Heart right ventricle (tissue), 16 donors: ENCODE measurements at places on chromosomes 1 and 21. TPM values are rescaled to one million over a fixed set of nuclear protein-coding genes. Genes with fewer than 3 reads are reported as not detected.

Gene OR2T11
- not detected for total RNA-seq

DNA sequence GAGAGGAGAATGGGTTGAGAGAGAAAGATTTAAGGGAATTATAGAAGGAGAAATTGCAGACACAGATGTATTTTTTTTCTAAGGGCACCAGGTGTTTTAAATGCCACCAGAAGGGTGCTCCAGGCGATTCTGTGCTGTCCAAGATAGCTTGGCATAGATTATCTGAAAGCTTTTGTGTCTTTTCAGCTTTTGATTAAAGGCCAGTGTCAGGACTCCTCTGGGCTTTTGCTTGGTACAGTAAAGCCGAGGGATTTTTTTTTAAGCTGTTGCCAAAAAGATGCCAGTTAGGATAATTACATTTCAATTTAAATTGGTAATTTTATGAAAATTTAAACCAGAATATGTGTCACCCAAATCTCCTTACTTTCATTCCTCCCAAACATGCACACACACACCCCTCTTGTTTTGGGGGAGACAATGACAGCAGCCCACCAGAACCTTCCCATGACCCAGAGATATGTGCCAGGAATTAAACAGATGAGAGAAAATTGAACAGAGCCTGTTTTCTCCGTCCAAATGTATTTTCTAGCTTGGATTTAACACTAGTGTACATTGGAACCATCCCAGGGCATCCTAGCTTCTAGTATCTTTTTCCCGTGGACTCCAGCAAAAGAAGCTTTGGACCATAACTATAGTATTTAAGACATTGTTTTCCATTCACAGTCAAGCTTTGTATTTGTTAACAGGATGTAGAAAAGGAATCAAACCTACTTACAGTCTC, 670.7 kb upstream of the CXADR start:
- no peaks in the 10 kb centered on the region for H3K4me1 ChIP-seq
- no peaks in the 10 kb centered on the region for H3K36me3 ChIP-seq
- no peaks in the 10 kb centered on the region for H3K27me3 ChIP-seq
- no peak for DNase-seq
- H3K27ac ChIP-seq, result no peak overlapping the region
- no peak overlapping the region for H3K4me3 ChIP-seq

Gene SPATA46
- not detected for total RNA-seq

DNA sequence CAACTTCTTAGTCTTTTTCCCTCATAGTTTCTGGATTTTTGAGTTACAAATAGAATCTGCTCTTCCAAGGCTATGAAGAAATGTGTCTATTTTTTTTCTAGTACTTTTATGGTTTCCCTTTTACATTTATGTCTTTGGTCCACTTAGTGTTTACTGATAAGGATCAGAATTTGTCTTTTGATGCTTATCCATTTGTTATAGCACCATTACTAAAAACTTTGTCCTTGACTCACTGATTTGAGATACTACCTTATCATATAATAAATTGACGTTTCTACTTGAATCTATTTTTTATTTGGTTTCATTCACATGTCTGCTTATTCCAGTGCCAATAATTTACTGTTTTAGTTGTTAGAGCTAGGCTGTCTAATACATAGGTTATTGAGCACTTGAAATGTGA, 161.1 kb upstream of the DPYD start:
- H3K4me3 ChIP-seq, result no peak overlapping the region
- H3K27me3 ChIP-seq, result no peaks in the 10 kb centered on the region
- no peaks in the 10 kb centered on the region for H3K36me3 ChIP-seq
- DNase-seq, result no peak

DNA sequence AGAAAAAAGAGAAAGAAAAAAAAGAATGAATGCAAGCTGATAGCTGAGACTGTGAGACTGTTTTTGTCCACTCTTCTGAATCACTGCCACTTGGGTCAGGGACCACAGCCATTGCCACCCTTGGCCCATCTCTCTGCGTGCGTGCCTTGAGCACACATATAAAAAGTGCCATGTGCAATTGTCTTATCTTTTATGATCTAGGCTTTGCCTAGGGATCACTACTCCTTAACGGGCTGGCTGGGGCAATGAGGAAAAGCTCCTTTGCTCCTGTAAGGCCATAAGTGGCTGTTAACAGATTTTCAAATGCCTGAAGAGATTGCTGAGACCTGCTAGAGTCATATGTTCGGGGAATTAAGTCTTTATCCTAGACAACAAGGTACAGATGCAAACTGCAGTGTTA, 8.2 kb downstream of the SPATA46 start:
- no peak for DNase-seq
- H3K4me3 ChIP-seq, result no peak overlapping the region
- peaks cover 24% of the 10 kb centered on the region for H3K36me3 ChIP-seq
- H3K4me1 ChIP-seq, result peaks cover 4% of the 10 kb centered on the region

Gene PSMD4
- total RNA-seq, result 146 TPM

DNA sequence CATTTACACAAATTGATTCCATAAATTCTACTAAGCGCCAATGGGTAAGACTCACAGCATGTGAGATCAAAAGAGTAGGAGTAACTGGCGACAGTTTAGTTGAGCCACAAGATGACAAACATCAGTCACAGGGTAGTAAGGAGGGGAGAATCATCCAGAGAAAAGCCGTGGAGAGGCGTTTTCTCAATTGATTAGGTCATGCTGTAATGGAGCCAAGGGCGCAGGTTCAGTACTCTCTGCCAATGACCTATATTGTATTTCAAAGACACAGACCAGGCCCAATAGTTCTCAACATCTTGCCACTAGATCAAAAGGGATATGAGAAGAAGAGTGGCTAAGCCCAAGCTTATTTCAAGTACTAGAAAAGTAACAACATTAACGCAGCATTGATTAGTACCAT, 467.5 kb downstream of the SMYD3 start:
- H3K36me3 ChIP-seq, result no peaks in the 10 kb centered on the region
- DNase-seq, result no peak
- H3K4me3 ChIP-seq, result no peak overlapping the region
- H3K27ac ChIP-seq, result no peak overlapping the region
- H3K27me3 ChIP-seq, result no peaks in the 10 kb centered on the region

DNA sequence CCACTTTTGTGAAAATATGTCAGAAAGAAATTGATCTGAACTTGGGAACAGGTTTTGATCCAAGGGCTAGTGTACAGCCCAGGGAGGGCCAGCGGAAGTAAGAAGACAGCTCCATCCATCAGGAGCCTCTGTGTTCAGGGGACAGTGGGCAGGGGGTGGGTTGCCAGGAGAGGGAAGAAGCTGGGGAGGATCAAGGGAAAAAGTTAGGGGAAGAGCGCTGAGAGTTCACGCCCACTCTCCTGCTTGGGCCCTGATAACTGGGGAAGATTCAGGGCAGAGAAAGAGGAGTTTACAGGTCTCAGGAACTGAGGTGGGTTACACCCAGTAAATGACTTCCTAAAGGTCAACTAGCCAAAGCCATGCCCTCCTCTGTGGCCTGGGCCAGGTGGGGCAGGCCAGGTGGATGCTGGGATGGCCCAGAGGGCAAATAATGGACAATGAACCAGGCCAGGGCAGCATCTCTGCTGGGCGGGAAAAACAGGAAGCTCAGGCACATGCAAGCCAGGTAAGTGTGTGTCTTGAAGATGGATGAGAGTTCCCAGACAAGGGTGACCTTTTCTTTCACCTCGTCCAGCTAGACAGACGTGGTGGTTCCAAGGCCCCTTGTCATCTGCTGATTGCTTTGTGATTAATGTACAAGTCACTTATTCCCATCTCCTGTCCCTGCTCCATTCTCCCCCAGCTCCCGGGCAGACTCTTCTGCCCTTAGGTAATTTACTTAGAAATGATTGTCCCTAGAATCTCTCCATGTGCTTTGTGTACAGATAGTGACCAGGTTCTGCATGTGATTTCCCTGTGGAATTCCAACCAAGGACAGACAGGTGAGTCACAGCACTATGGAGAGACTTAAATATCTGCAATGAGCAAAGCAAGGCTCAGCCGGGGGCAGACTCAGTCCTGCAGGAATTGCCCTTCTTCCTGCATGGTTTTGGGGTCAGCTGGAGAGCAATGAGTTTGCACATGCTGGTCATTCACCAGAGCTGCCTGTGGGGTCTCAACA, 57.0 kb downstream of the MDM4 start:
- peaks cover 14% of the 10 kb centered on the region for H3K4me1 ChIP-seq
- DNase-seq, result no peak
- H3K36me3 ChIP-seq, result no peaks in the 10 kb centered on the region
- no peak overlapping the region for H3K4me3 ChIP-seq

Gene NR5A2
- total RNA-seq, result 1.2 TPM

DNA sequence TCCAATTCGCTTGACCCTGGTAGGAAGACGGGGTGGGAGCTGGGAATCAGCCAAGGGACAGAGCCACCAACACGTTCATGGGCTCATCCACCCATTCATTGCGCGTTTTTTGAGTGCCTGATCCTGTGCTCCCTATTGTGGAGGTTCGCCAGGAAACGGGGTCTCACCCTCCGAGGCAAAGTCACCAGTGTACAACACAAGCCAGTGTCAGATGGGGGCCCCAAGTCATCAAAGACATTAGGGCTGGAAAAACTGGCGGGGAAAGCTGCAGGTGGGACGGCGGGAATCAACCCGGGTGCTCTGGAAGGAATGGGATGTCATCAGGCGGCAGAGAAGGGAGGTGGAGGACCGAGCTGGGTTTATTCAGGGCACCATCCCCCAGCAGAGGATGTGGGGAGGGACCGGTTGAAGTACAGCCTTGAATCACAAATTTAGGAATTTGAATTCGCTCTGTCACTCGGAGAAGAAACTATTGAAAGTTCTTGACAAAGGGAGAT, 667 bp upstream of the NID1 start:
- peak overlapping the region; percentile 98 for H3K27ac ChIP-seq
- no peak for DNase-seq
- peak overlapping the region; percentile 88 for H3K4me3 ChIP-seq
- H3K36me3 ChIP-seq, result peaks cover 17% of the 10 kb centered on the region

- peak overlapping the region; percentile 88 for H3K4me3 ChIP-seq
- H3K27ac ChIP-seq, result peak overlapping the region; percentile 100
- no peaks in the 10 kb centered on the region for H3K36me3 ChIP-seq
- no peaks in the 10 kb centered on the region for H3K27me3 ChIP-seq
- H3K4me1 ChIP-seq, result peaks cover 3% of the 10 kb centered on the region
Measured at GRCh38 chr1:183023601-183024316, 539 bp downstream of the LAMC1 start.

GRCh38 chr1:231694075-231694431, 67.5 kb downstream of the DISC1 start:
- H3K4me1 ChIP-seq, result peaks cover 4% of the 10 kb centered on the region
- H3K36me3 ChIP-seq, result no peaks in the 10 kb centered on the region
- no peak overlapping the region for H3K27ac ChIP-seq
- H3K27me3 ChIP-seq, result no peaks in the 10 kb centered on the region

GRCh38 chr1:9340172-9340854, 47.6 kb downstream of the SPSB1 start:
- no peak for DNase-seq
- no peak overlapping the region for H3K27ac ChIP-seq
- H3K27me3 ChIP-seq, result no peaks in the 10 kb centered on the region
- H3K4me3 ChIP-seq, result no peak overlapping the region

Gene SUSD4
- 12.5 TPM for total RNA-seq
